ENCODE measurements at places on chromosomes 13 and 19.

DNA sequence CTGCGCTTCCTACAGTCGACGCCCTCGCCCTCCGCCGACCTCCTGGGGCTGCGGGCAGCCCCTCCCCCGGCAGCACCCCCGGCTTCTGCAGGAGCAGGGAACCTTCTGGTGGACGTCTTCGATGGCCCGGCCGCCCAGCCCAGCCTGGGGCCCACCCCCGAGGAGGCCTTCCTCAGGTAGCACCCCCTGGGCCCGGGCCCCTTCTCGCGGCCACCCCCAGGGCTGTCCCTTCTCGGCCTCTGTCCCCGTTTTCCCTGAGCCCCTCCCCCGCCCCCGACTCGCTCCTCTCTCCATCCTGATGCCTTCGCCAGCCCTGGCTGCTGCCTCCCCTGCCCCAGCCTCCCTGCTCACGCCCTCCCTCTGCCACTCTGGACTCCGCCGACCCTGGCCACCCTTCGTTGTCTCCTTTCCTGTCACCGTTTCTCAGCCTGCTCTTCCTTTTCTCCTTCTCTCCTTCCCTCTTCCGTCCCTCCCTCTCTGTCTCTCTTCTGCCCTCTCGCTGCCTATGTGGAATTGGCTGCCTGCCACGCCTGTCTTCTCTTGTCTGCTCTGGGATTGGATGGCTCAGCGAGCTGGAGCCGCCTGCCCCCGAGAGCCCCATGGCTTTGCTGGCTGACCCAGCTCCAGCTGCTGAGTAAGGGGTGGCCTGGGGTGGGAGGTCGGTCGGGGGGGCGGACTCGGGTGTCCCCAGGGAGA, 11.0 kb downstream of the FUZ start:
- peak; percentile 40 for DNase-seq

DNA sequence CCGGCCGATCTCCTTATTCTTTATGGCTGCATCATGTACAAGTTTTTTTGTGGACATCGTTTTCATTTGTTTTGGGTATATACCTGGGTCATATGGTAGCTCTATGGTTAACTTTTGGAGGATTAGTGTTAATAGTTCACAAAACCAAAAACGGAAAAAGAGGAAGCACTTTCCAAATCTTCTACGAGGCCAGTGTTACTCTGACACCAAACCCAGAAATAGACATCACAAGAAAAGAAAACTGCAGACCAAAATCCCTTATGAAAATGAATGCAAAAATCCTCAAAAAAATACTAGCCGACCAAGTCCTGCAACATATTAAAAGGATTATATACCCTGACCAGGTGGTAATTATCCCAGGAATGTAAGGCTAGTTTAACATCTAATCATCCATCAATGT, 29.8 kb downstream of the ADGRE2 start:
- DNase-seq, result no peak

DNA sequence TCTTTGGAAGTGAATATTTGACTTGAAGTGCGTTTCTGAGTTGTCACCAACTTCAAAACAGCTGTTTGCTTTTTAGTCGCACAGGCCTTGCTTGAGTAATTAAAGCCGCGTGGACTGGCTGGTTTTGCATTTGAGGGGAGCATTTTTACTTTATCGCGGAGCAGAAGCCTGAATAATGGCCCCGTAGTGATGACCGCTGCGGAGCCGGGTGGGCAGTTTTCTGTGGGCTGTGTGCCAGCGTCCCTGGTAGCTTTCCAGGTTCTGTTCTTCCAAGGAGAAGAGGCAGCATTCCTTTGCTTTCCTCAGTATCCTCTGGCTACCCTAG, 1.1 kb downstream of the NAA16 start:
- DNase-seq, result no peak

DNA sequence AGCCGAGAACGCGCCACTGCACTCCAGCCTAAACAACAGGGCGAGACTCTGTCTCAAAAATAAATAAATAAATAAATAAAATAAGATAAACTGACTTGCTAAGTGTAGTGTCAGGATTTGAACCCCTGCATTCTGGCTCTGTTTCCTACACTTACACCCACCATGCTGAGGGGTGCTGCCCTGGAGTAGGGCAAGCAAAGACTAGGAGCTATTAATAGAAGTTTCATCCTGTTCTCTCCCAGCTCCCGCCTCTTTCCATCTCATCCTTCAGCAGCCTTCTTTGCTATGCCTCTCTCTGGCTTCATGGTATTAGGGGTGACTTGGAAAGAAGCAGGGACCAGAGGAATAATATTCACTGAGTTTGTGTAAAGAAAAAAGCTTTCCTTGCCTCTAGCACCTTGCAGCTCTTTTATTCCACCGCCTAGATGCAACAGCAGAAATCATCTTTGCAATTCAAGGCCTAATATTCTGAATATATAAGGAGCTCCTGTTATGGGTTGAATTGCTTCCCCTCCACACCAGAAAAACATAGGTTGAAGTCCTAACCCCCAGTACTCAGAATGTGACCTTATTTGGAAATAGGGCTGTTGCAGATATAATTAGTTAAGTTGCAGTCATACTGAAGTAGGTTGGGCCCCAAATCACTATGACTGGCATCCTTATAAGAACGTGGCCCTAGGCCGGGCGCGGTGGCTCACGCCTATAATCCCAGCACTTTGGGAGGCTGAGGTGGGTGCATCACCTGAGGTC, 8.7 kb upstream of the PLAUR start:
- DNase-seq, result no peak
